Activated naive CD4-positive, alpha-beta T cell treated with anti-CD3 and anti-CD28 coated beads, Interleukin-2, amount 50 U/mL, for 72 hours (primary cell): ENCODE measurements at places on chromosomes 5 and 9. TPM values are rescaled to one million over a fixed set of nuclear protein-coding genes. Genes with fewer than 3 reads are reported as not detected.

- no peak for DNase-seq
These were observed 153.0 kb upstream of the COL5A1 start for GRCh38 chr9:134488331-134489280.

DNA sequence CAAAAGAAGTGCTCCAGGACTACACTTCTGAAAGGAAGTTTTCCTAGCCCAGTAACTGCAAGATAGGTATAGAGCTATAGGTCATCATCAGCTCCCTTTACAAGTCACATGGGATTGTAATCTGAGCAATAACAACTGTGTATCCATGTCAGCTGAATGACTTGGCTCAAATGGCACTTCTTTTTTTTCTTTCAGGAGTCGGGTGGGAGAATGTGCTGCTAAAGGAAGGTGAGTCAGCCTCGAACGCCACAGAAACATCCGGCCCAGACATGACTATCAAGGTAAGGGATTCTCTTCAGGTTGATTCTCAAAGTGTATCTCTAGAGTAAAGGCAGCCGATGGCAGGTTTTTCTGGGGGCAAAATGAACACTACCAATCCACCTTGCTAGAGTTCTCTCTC is 192.2 kb downstream of the C9orf152 start:
- DNase-seq: no peak

GRCh38 chr5:118126159-118126558 is 862.2 kb downstream of the DTWD2 start:
- no peak for DNase-seq

GRCh38 chr5:43839218-43839617 is 236.2 kb downstream of the NNT start:
- no peak for DNase-seq

DNA sequence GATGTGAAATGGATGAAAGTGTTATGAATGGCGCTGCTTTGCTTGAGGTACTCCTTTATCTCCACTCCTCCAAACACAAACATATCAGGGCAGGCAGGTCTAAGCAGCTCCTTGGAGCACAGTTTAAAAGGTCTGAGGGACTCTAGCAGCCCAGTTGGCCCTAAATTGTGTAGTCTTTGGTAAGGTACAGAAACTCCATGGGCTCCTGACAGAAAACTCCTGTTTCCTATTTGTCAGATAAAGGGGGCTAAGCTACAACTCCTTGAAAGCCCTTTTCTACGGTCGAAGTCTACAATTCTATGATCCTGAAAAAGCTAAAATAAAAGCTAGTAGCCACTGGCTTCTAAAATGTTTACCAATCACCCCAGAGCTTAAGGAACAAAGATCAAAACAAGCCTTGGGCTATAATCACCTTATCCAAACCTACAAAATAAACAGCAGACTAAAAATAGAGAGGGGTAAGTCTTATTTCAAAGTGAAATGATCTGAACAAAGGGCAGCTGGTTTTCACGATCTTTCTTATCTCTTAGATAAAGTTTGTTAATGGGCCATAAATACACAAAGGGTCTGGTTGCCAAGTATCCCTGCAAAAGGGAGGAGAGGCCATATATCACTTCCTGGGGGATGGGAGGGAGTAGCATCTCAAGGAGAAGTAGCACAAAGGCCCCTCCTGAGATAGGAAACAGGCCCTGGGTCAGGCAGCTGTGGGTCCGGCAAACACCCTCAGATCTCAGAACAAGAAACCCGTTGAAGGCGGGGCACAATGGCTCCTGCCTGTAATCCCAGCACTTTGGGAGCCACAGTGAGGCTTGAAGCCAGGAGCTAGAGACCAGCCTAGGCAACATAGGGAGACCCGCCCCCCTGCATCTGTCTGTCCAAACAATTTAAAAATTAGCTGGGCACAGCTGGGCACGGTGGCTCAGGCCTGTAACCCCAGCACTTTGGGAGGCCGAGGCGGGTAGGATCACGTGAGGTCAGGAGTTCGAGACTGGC is 28.3 kb upstream of the DENND4C start:
- DNase-seq: no peak

DNA sequence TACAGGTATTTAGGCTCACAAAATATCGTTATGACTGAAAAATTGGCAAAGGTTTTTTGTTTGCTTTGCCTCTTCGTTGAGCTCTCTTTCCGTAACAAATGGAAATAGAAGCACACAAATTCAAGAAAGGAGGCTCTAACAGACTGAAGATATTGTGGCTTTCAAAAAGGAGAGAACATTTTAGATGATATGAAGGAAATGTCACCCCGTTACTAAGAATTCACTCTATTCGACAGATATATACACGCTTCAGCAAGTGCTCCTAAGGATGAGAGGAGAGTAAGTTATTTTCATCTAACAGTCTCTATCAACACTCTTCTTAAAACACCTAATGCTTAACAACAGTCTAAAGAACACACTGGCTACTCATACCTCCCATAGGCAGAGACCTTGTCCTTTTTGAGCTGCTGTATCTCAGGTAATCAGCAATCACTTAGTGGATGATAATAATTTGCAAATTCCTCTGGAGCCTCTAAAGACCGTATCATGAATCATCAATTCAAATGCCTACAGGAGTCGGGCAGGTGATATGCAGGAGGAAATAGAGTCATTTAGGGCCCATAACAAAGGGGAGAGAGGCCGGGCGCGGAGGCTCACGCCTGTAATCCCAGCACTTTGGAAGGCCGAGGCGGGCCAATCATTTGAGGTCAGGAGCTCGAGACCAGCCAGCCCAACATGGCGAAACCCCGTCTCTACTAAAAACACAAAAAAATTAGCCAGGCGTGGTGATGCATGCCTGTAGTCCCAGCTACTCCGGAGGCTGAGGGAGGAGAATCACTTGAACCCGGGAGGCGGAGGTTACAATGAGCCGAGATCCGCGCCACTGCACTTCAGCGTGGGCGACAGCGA is 1.4 kb upstream of the HSDL2 start:
- DNase-seq: peak; percentile 30

GRCh38 chr9:121743441-121744001 is 92.1 kb downstream of the DAB2IP start:
- no peak for DNase-seq

DNA sequence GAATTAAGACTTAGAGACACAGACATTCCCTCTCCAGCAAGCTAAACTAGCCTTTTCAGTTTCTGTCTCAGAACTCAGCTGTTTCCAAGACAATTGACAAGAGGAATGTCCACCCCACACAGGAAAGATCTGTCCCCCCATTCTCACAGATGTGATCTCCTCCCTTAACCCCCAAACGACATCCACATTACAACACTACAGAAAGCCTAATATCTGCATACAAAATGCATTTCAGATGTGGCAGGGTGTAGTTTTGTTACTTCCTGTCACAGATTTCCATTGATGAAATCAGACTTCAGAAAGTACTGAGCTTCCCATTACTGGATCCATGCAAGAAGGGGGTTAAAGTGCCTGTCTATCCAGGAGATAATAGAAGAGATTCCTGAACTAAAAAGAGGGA is 2.9 kb upstream of the ARSI start:
- DNase-seq: no peak

GRCh38 chr9:88992556-88992955 is 1.3 kb downstream of the S1PR3 start:
- no peak for DNase-seq

DNA sequence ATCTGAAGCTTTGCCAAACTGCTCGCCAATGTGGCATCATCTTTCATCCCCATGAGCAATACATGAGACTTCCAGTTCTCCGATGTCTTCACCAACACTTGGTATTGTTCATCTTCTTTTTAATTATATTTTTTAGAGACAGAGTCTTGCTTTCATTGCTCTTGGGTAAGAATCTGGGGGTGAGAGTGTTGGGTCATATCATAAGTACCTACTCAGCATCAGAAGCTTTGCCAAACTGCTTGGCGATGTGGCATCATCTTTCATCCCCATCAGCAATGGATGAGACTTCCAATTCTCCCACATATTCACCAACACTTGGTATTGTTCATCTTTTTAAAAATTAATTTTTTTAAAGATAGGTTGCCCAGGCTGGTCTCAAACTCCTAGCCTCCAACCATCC is 30.9 kb upstream of the ZDHHC11B start:
- DNase-seq: no peak

- DNase-seq: no peak
These were observed 3.0 kb downstream of the LAMC3 start for GRCh38 chr9:131012023-131012334.

DNA sequence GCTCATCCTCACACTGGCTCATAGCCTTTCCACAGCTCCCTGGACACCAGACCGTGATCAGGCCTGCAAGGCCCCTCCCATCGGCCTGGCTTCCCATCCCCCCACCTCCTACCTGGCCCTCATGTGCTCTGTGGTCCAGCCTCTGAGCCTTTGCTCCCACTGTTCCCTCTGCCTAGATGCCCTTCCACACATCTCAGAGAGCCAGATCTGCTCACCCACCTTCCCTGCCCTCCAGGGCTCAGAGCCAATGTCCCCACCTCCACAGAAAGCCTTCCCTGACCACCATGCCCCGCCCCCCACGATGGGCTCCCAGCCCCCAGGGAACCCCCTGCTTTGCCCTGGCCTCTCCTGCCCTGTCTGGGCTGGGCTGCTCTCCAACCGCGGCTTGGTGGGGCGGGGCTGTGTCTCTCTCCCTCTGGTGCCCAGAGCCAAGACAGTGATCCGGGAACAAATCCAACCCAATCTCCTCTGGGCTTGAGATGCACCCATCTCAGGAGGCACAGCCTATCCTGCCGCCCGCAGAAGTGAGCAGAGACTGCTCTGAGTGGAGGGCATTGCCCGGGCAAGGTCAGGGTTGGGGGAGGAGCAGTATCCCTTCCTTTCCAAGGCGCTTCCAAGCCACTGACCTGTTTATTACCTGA is 1.6 kb downstream of the NINJ1 start:
- no peak for DNase-seq

DNA sequence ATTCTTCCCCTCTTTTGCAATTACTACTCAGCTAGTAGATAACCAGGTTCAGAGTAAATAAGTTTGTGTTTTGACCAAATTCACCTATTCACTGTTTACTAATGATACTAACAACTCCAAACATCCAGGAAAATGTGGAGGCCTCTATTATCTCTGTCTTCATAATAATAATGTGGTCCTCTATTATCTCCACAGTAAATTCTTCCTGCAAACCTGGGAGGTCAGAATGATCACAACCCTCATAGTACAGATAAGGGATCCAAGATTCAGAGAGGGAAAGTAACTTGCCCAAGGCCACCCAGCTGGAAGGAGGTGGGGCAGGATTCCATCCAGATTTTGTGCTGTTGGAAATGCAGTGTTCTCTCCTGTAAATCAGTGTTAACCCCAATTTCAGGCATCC is 9.6 kb upstream of the MSX2 start:
- DNase-seq: no peak

DNA sequence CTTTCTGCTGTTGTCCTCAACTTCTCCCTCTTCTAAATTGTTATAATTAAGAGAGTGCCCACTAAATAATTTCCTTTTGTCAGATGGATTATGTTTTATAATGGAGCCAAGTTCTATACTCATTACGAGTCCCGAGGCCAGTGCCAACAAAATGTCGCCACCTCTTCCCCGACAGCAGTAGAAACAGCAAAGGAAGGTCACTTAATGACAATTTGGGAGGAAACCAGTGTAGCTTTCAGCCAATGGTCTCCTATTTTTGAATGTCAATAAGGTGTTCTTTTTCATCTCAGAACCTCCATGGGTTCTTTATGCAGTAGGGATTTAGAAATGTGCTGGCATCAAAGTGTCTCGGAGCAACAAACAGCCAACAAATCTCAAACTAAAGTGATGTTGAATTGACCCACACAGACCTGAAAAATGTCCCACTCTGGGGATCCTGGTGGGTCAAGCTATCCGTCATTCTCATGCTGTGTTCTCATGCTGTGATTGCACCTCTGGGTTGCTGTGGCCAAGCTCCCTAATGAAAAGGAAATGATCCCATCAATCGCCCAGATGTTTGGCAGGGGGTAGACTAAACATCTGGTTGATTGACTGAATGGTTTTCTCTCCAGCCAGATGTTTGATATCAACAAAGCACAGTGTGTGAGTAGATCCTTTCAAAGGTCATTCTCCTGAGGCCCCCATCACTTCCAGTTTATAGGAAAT is 291.9 kb downstream of the DMAC1 start:
- DNase-seq: no peak

DNA sequence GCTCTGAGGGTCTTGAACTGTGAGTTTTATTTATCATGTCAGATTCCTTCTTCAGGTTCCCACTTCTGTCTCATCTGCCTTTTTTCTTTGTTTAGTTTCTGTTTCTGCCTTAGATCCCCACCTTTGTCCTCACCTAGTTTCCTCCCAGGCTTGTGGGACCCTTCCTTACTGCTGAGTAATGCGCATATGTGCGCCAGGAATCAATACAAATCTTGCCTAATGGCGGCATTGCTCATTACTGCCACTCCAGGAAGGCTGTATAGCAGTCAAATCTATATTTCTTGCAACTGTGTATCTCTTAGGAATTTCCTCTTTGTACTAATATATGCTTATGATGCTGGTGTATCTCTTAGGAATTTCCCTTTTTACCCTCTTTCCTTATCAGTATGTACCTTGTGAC is 465.4 kb downstream of the DMRT2 start:
- no peak for DNase-seq

Gene GRIN1
- total RNA-seq: 0.10 TPM

Gene BTNL3
- total RNA-seq: not detected

Gene TOPORS
- total RNA-seq: 14.1 TPM

Gene ZFP62
- total RNA-seq: 13.5 TPM
